SK-N-SH treated with all-trans-retinoic acid at 6 μM for 48 hours (cell line): ENCODE measurements at places on chromosomes 1 and 21.
A peak's percentile ranks its signal among the peaks of the same experiment; 100 is the strongest.

- ATAC-seq: no peak
Observed at GRCh38 chr1:177413982-177414596, 243.3 kb downstream of the BRINP2 start.

DNA sequence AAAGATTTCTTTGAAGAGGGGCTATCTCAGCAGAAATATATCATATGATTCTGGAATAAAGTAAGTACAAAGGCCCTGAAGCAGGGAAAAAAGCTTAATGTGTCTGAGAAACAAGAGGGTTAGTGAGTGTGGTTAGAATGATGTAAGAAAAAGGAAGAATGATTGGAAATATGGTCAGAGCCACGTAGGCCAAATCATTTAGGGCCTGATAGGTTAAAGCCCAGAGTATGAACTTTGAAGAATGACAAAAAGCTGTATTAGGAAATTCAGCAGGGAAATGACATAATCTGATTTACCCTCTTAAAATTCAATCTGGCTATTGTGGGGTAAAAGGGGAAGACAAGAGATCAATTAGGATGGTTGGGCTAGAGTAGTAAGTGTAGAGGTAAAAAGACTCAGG, 69.0 kb upstream of the MUTYH start:
- ATAC-seq: no peak

DNA sequence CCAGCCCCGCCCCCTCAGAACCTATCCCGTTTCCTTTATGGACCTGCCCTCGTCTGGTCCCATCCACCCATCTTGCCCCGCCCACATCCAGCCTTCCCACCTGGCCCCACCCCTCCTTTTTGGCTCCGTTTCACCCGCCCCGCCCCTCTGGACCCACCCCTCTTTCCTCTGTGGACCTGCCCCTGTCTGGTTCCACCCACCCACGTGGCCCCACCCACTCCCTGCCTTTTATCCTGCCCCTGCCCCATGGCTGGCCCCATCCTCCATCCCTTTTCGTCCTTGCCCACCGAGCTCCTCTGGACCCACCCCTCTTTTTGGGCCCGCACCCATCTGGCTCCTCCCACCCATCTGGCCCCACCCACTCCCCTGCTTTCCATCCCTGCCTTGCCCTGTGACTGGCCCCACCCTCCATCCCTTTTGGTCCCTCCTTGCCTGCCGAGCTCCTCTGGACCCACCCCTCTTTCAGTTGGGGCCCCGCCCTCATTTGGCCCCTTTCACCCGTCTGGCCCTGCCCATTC, 177.3 kb downstream of the CAMTA1 start:
- ATAC-seq: no peak

- ATAC-seq: no peak
Observed at GRCh38 chr1:168054117-168054516, 82.6 kb downstream of the GPR161 start.

- peak; percentile 81 for ATAC-seq
Observed at GRCh38 chr1:178093951-178094738, at the start of gene RASAL2. TSS of gene RASAL2 (plus strand) at chr1:178094104. CDS start at chr1:178094493, 389 bp downstream.

DNA sequence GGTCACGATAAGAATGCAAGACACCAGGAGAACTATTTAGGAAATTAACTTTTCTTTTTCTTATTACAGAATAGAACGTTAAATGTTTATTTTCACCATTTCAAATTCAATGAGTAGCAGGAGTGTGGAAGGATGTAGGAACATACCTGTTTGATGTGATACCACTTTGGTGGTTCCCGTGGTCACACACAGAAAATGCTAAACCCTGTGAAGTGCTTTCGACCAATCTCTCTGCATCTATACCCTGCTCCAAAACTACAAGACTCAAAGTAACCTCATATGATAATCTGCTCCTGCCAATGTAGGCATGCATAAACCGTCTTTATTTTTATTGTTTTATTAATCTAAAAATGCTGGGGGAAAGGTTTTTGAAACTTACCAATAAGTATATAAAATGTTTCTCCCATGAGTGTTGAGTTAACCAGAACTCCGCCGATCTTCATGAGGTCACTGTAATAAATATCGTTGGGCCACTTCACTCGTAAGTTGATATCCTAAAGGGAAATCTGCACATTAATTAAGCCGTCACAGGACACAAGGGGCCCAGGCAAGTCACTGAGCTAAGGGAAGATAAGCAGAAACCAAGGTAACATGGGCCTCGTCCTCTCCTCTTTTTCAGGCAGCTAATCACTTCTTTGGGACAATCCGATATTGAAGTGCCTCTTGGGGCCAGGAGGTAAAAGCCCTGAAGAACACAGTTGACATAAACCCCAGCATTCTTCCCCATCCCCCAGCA, 60.6 kb downstream of the SIM2 start:
- no peak for ATAC-seq

DNA sequence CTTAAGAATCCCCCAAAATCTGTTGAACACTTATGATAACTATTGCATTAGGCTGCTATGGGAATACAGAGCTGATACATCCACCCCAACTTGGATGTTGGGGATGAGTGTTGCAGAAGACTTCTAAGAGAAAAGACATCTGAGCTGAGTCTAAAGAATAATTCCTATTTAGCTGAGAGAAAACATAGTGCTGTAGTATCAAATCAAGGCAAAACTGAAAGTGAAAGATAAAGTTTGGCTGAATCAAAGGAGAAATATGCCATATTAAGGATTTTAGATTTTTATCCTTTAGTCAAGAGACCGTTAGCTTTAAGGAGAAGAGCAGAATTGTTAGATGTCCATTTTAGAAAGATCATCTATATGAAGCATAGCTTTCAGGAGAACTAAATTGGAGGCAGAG, 726.9 kb upstream of the PTBP2 start:
- no peak for ATAC-seq

- ATAC-seq: no peak
Observed at GRCh38 chr1:63547621-63548294, 24.4 kb downstream of the EFCAB7 start.

- no peak for ATAC-seq
Observed at GRCh38 chr1:66366634-66367033, 167.3 kb upstream of the SGIP1 start.

GRCh38 chr1:70204600-70204999, 779 bp downstream of the LRRC40 start:
- peak; percentile 46 for ATAC-seq

GRCh38 chr1:204859861-204860267, 10.8 kb upstream of the NFASC start:
- ATAC-seq: no peak

- no peak for ATAC-seq
Observed at GRCh38 chr1:70228670-70229069, 7.5 kb downstream of the SRSF11 start.

- ATAC-seq: no peak
Observed at GRCh38 chr1:118144684-118145083, 40.3 kb downstream of the SPAG17 start.

- ATAC-seq: no peak
Observed at GRCh38 chr1:33466159-33466558, 6.3 kb upstream of the ZSCAN20 start.

GRCh38 chr1:904310-904950, 19.3 kb upstream of the SAMD11 start:
- peak; percentile 86 for ATAC-seq

DNA sequence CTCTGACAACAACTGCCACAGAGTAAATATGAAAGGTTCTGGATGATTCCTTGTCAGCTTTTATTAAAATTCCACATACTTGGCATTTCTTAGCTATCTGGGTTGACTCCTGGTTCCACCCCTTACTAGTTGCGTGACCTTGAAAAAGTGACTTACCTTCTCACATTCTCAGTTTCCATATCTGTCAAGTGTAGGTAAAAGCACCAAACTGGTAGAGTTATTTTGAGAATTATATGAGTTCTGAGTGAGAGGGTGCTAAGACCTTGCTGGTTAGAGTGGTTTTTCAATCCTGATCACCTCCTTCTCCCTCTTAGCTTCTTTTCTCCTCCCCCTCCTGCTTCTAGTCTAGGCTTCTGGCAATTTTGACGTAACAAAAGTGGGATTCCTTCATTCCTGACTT, 83.4 kb upstream of the ABCD3 start:
- peak; percentile 9 for ATAC-seq
